ENCODE measurements at places on chromosomes 3 and 15.

GRCh38 chr15:49421991-49422390, 1.1 kb upstream of the FGF7 start:
- DNase-seq = peak; percentile 45

- DNase-seq = no peak
Measured at GRCh38 chr15:81813215-81813614, 232.6 kb downstream of the MEX3B start.

DNA sequence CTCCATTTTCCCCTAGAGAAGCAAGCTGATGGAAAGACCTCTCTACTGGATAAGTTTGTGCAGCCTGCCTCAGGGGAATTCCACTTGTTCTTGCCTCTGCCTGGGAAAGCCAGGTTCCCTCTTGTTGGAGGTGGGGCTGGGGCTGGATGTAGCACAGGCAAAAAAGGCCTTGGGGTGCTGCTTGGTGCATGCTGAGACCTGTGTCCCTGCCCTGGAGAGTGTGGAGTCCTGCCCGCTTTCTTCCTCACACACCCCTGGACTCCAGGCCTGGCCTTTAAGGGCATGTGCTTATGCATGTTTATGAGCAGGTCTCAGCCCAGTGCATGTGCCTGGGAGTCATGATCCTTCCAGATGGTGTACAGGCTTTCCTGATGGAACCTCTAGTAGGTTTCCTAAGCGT, 23.5 kb upstream of the JMJD7 start:
- DNase-seq = no peak

GRCh38 chr3:129793319-129793718, 100.2 kb downstream of the TMCC1 start:
- DNase-seq = peak; percentile 12

DNA sequence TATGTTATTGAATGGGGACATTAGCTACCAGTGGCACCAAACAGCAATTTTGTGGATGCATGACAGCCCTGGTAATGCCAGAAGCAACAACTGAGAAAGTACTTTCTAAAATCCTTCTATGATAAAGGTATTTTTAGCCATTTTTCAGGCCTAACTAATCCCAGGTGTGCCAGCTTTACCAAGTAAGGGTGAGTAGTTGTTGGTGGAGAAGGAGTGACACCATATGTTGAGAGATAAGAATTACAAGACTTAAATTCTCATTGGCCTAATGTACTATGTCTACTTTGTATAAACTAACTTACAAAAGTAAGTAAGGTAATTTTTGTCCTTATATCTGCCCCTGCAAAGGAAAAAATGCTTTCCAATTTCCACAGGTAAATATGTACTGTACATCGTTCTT, 4.1 kb upstream of the COX17 start:
- DNase-seq = peak; percentile 62

- no peak for DNase-seq
Measured at GRCh38 chr15:80483725-80484161, 79.6 kb downstream of the ARNT2 start.

- DNase-seq = no peak
Measured at GRCh38 chr15:83164771-83165404, 42.7 kb downstream of the HDGFL3 start.

GRCh38 chr3:152858170-152858800, 23.4 kb downstream of the P2RY1 start:
- peak; percentile 26 for DNase-seq

Measured in suppressor macrophage (primary cell).